AG04450 (cell line): ENCODE measurements at places on chromosomes 3 and 15.

- no peak for DNase-seq
Measured at GRCh38 chr3:69005071-69005790, 8.3 kb downstream of the EOGT start.

DNA sequence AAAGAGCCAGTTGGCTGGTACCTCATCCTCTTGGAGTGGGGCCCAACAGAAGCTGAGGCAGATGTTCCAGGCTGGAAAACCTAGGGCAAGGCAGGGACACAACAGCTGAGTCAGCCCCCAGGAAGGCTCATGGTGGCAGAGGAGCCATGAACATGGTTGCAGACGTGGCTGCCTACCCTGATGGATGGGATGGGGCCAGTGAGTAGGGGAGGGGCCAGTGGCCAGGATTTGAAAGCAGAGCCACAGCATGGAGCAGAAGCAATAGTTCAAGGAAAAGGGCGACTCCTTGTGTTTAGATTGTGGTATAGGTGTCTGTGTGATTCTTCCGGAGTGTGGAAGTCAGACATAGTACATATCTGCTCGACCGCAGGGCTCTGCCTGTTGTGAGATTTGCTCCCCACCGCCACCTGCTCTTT is 24.2 kb downstream of the PXYLP1 start:
- DNase-seq = no peak

GRCh38 chr3:22476976-22477375 is 726.0 kb upstream of the ZNF385D start:
- DNase-seq = no peak

DNA sequence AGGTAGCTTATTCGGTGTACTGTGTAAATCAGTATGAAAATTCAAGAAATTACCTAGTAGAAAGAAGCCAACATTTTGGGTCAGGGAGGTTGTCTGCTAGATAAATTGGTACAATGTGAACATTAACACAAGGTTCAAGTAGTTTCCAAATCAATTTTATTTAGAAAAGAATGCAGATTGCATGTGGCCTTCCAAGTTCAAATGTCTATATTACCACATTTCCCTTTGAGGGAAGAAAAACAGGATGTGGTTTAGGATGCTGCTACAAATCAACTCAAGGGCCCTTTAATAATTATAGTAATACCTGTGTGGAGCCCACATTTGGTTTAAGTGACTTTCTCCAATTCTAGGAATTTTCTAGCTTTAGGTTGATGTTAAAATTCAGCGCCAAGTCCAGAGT is 57.5 kb downstream of the CADPS start:
- DNase-seq = no peak

DNA sequence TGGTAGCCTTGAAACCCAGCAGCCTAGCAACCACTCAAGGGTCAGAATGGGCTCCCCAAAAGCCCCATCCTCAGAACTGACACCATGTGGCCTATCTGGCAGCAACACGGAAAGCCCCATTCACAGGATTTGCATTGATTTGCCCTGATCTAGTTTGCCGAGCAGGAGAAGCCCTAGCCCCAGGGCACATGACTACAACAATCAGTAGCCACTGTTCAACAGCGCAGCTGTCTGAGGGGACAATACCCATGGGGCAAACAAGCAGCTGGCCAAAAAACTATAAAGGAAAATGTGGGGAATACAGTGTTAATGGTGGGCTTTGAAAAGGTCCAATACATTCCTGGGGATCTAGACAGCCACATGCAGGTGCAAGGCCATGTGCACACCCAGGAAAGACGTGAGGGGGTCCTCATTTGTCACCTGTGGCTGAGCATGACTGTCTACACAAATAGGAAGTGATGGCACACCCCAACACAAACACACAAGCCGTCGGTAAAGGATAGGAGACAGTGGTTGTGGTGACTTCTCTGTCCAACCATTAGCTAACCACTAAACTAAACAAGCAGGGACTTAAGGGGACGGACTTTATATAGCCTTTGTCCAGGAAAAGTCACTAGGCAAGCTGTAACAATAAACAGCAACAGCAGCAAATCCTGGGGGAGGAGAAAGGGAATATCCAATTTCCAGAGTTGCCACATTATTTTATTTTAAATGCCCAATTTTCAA is 113.7 kb downstream of the LRIG1 start:
- DNase-seq = no peak

GRCh38 chr3:36679384-36680200 is 84.8 kb downstream of the DCLK3 start:
- DNase-seq = peak; percentile 58

GRCh38 chr3:4938281-4938982 is 40.8 kb upstream of the BHLHE40 start:
- DNase-seq = no peak

DNA sequence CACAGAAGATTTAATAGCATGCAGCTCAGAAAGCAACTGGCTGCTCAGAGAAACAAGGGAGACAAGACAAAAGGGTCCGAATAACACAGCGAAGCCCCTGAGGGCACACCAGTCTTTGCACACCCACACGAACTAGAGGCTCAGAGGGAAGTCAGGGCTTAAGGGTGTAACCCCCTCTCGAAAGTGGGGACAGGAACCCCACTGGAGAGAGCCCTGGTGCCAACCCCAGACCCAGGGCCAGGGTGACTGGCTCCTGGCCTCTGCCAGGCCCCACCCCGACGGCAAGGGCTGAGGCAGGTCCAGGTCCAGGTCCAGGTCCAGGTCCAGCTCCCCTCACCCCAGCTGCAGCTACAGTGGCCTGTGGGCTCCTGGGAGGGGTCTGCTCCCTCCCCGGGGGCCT is 10.5 kb upstream of the PRR23E start:
- DNase-seq = no peak

DNA sequence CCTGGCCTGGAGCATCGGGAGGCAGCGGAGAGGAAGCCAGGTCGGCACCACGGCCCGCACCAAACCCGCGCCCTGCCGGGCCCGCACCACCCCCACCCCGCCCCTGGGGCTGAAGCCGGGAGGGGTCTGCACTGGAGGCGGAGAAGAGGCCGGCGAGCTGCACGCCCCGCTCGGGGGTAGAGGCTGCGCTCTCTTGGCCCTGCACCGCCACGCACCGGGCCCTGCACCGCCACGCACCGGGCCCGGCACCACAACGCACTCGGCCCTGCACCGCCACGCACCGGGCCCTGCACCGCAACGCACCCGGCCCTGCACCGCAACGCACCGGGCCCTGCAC is 41.4 kb downstream of the MUC20 start:
- no peak for DNase-seq

- no peak for DNase-seq
Measured at GRCh38 chr3:16885593-16886302, 993 bp downstream of the PLCL2 start.

- DNase-seq = no peak
Measured at GRCh38 chr15:99478977-99479376, 86.8 kb upstream of the MEF2A start.

DNA sequence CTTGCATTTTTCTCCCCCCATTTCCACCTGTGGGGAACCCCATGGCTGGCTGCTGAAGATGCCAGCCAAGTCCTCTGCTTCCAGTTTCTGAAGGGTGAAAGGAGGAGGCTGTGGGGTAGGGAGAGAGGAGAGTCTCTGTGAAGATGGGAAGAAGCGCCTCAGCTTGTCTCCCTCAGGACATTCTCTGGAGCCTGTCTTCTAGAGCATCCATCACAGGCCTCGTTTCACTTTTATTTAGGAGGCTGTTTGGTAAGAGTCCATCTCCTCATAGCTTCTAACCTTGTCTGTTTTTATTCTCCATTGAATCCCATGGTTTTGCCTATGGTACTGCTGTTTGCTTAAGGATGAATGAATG is 8.8 kb upstream of the LCTL start:
- no peak for DNase-seq

DNA sequence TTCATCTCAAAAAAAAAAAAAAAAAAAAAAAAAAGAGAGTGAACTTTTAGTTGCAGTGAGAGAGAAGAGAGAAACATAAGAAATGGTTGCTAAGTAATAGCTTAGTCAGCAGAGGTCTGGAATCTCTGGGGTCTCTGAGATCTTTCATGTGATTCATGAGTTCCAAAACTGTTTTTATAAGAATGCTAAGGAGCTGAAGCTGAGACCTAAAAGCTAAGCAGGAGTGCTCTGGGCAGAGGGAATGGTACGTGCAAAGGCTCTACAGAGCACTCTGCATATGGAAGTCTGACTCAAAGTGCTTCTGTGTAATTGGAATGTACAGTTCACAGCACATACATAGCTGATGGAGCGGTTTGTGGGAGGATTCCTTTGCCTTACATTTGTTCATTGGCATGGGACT is 66.3 kb upstream of the LRIG1 start:
- peak; percentile 72 for DNase-seq

- DNase-seq = no peak
Measured at GRCh38 chr3:159860269-159861116, 128.1 kb upstream of the IL12A start.

- DNase-seq = peak; percentile 43
Measured at GRCh38 chr15:70722266-70723121, 40.9 kb downstream of the UACA start.

DNA sequence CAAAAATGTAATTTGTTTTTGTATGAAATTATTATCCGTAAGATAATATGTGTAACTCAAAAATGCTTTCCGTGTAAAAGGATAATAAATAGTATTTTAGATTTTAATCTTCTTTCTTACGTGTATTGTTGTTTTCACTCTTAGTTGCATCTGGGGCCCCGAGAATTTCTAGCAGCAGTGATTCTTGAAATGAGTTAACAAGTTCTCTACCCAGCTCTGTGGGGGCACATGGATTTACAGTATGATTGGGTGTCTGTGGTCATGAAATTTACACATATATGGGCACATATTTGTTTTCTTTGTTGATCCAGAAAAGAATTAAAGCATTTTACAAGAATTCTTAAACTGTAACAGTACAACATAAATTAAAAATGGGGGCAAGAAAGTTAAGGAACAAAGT is 145.9 kb upstream of the LRRFIP2 start:
- no peak for DNase-seq

DNA sequence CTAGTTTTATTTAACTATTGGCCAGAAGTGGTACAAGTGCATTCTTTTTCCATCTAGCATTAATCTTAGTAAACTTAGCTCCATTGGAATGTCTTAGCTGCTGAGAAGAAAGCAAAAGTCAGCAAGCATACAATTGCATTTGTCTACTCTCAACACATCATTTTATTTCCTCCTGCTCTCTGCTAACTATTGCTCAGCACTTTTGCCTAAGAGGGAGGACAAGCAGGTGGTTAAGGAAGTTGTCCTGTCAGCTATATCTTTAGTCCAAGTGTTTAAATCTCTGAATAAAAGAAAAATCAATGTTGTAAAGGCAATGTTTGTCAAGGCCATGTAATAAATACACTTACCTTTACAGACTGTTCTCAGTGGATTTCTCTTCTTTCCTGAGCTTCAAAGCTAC is 51.0 kb downstream of the FHIT start:
- no peak for DNase-seq
